Urinary bladder (tissue), 4 donors: ENCODE measurements at places on chromosomes 12 and 14.
A peak's percentile ranks its signal among the peaks of the same experiment; 100 is the strongest.

GRCh38 chr12:132746613-132747012, 15.0 kb downstream of the ANKLE2 start:
- no peak for DNase-seq

- DNase-seq, result peak; percentile 92
These were observed at the start of gene YLPM1 for GRCh38 chr14:74762917-74763802. Gene YLPM1 (plus strand): TSS chr14:74763316. CDS start chr14:74763490, 174 bp downstream.

DNA sequence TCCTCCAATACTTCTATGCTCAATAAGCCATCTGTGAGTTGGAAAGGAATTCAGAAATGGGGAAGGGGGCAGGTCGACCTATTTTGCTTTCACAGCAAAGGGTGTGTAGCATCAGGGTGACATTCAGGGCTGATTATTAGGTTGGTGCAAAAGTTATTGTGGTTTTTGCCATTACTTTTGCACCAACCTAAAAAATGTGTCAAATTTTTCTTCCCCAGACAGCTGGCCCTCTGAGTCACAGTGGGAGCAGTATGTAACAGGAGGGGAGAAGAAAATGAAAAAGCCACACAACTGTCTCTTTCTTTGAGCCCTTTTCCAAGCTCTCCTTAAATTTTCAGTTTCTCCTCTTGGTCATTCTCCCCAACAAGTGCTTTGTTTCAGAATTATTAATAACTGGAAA, 47.1 kb upstream of the GZMB start:
- DNase-seq, result no peak

- no peak for DNase-seq
These were observed 207.8 kb downstream of the DPF3 start for GRCh38 chr14:72686101-72686500.

DNA sequence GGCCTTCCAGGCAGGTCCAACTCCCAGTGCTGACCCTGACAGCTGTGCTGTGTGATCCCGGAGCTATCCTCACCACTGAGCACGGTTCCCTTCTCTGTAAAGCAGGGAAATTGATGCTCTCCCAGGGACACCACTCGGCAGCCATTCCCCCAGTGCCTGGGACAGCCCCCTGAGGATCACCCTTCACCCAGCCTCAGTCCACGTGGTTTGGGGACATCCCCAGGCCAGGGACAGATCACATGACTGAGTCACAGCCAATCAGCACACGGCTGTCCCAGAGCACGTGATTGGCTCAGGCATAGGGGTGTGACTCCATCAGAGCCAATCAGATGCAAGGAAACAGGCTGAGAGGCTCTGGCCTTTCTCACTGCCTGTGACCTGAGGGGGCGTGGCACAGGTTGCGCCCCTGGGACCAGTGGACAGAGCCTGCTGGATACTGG, 68.8 kb upstream of the SFSWAP start:
- DNase-seq, result no peak

- DNase-seq, result no peak
These were observed 95.8 kb downstream of the STXBP6 start for GRCh38 chr14:24954037-24954699.

- no peak for DNase-seq
These were observed 67.6 kb upstream of the CDKN3 start for GRCh38 chr14:54329082-54329695.

- no peak for DNase-seq
These were observed 103.8 kb downstream of the TBX5 start for GRCh38 chr12:114302117-114302516.

GRCh38 chr14:56338674-56339073, 220.5 kb downstream of the PELI2 start:
- DNase-seq, result no peak

GRCh38 chr12:47949441-47950341, 13.7 kb upstream of the TMEM106C start:
- no peak for DNase-seq

DNA sequence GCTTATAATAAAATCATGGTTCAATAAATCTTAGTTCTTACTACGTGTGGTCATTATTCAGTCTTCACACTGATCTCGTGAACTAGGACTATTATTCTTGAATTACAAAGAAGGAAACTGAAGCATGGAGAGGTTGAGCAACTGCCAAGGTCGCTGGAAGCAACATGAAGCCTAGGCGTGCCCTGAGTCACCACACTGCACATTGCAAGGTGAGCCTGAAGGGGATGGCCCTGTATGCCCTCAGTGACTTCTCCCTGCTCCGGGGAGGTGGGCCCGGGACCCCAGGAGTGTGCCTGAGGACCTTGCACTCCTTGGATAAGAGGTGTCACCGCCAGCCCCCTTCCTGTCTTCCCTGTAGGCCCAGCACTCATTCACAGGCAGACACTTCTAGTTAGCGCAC, 161.6 kb downstream of the CACNA1C start:
- DNase-seq, result no peak

DNA sequence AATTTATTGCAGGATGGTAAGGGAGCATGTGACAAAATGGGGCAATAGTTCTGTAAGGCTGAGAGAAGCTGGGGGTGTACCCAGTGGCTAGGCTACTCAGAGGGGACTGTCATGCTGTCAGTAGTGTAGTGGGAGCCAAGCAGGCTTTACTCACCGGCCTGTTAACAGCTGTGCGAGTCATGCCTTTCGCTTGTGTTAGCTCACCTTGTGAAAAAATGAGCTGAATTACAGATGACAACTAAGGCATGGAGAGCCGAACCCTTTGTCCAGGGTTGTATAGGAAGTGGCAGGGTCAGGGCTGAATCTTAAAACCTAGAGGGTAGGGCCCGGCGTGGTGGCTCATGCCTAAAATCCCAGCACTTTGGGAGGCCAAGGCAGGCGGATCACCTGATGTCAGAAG, 37.9 kb downstream of the SH2B3 start:
- DNase-seq, result no peak

DNA sequence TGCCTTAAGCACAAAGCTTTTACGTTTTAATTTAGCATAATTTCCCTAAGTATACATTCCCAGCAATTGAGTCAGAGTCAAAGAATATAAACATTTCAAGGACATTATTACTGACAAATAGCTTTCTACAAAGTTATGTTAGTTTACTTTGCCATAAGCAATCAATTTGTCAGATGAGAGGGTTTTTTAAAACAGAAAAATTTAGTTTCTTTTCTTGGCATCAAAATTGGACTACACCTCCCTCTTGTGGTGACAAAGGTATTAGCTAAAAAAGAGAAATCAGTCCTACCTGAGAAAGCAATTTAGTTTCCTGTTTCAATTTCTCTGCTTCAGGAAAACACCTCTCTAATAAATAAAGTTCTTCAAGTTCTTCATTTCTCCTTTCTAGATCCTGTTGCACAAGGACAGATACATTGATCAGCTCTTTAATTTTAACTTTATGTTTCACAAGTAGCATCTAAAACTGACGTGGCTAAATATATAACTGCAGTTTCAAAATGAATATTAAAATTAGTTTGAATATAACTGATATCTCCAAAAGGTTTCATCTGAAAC, 39.9 kb downstream of the DNAI7 start:
- DNase-seq, result peak; percentile 15

GRCh38 chr12:104957719-104958000, 430 bp downstream of the SLC41A2 start:
- no peak for DNase-seq

DNA sequence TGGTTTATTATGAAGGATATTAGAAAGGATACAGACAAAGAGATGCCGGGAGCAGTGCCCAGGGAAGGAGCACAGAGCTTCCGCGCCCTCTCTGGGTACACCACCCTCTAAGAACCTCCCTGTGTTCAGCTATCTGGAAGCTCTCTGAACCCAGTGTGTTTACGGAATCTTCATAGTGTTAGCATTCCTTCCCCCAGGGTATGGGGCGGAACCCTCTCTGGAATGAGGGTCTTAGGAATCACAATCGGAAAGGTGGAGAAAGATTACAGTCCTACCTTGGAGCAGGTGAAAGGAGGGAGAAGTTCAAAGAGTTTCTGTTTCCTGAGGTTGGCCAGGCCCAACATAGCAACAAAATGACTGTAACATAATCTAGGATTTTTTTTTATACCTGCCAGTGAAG, 6.8 kb upstream of the NUDT4 start:
- DNase-seq, result no peak

DNA sequence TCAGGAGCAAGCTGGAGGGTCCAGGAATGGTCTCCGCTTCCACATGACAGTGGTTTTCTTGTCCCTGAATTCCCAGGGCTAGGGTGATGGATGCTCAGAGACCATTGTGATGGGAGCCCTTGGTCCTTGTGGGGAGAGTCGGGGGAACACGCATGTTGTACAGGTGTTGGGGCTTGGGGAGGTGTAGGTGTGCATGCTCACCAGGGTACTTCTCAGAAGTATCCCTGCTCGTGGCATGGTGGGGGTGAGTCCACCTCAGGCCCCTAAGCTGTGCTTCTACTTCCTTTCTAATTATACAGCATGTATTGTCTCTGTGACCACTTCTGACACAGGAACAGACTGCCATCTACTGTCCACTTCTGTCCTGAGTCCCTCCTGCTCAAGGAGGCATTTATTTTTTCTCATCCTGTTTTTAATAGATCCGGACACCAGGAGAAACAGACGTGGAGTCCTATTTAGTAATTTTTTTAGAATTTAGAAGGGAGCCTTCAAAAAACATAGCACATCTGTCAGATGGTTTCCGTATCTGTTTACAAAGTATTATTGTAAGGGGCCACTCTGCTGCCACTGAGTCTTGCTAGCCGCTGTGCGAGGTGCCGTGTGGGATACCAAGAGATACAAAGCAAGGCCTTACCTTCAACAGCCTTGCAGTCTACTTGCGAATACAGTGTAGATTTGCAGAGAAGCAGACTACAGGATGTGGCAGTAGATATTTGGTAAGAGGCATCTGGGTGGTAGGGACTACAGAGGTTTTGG, 10.5 kb downstream of the NTF3 start:
- DNase-seq, result no peak

DNA sequence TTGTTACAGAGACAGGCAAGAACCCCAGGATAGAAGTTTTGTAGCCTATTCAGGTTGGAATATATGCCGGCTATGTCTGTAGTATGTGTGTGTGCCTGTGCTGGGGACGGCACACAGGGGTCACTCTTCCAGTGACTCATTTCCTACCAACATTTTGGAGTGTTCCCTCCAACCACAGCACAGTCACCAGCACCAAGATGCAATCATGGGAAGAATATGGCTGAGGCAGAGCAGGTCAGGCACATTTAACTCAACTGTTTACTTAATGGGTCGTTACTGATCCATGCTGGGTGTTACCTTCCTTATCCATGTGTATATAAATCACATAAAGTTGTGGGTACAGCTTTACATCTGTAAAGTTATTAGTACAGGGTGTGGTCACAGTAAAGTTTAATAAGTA, 178.3 kb downstream of the PRKD1 start:
- no peak for DNase-seq

DNA sequence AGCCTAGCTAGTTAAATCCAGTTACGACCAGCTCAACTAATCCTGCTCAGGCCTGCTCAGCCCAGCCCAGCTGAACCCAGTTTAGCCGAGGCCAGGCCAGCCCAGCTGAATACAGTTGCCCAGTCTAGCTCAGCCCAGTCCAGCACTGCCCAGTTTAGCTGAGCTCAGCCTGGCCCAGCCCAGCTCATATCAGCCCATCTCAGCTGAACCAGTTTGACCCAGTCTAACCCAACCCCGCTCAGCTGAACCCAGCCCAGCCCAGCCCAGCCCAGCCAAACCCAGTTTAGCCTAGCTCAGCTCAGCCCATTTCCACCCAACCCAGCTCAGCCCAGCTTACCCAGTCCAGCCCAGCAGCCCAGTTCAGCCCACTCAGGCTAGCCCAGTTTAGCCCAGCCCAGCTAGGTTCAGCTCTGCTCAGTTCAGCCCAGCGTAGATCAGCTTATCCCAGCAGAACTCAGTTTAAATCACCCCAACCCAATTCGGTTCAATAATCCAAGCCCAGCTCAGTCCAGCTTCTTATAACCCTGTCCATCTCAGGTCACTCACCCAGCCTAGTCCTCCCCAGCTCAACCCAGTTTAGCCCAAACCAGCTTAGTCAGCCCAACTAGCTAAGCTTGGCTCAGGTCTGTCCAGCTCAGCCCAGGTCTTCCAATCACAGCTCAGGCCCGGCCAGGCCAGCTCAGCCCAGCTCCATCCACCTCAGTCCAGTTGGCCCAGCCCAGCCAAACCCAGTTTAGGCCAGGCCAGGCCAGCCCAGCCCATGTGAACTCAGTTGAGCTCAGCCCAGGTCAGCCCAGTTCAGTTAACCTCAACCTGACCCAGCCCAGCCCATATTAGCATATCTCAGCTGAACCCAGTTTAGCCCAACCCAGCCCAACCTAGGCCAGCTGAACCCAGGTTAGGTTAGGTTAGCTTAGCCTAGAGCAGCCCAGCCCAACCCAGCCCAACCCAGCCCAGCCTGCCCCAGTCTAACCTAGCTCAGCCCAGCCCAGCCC, 76.7 kb downstream of the TMEM121 start:
- no peak for DNase-seq

GRCh38 chr12:67748743-67749040, 100.1 kb downstream of the DYRK2 start:
- DNase-seq, result no peak

GRCh38 chr14:22613106-22613695, 15.1 kb downstream of the ABHD4 start:
- no peak for DNase-seq

GRCh38 chr12:52527121-52527800, 7.1 kb upstream of the KRT5 start:
- no peak for DNase-seq

- DNase-seq, result no peak
These were observed 322.0 kb downstream of the AACS start for GRCh38 chr12:125387206-125387605.

DNA sequence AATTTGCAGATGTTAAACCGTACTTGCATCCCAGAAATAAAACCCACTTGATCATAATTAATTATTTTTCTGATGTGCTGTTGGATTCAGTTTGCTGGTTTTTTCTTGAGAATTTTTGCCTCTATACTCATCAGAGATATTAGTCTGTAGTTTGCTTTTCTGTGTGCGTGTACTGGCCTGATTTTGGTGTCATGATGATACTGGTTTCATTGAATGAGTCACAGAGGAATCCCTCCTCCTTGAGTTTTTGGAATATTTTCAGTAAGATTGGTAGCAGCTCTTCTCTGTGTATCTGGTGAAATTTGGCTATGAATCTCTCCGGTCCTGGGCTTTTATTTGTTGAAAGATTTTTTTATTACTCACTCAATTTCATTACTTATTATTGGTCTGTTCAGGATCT, 100.4 kb upstream of the PMCH start:
- no peak for DNase-seq

GRCh38 chr12:25583545-25583944, 30.5 kb upstream of the LMNTD1 start:
- DNase-seq, result no peak

GRCh38 chr12:106120519-106121105, 18.1 kb downstream of the NUAK1 start:
- no peak for DNase-seq

DNA sequence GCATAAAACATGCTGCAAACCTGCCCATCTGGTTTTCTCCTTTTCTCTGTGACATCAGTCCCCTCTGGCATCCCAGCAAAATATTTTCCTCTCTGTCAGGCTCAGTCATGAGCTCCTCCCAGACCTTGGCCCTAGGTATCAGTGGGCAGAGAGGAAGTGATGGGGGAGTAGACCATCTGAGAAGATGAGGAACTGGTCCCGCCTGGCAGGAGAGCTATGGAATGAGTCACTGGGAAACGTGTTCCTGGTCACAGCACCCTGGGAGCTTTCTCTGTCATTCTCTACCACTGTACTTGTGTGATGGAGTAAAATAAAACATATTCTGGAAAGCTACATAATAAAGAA, 5.0 kb upstream of the SRSF9 start:
- no peak for DNase-seq
